Stimulated activated CD8-positive, alpha-beta memory T cell treated with anti-CD3 and anti-CD28 coated beads, Interleukin-7, amount 100 ng/mL, for 1 hour (primary cell): ENCODE measurements at places on chromosomes 4 and X.
A peak's percentile ranks its signal among the peaks of the same experiment; 100 is the strongest.

- no peak for DNase-seq
Observed at GRCh38 chr4:76253511-76253910, 2.0 kb downstream of the FAM47E start.

DNA sequence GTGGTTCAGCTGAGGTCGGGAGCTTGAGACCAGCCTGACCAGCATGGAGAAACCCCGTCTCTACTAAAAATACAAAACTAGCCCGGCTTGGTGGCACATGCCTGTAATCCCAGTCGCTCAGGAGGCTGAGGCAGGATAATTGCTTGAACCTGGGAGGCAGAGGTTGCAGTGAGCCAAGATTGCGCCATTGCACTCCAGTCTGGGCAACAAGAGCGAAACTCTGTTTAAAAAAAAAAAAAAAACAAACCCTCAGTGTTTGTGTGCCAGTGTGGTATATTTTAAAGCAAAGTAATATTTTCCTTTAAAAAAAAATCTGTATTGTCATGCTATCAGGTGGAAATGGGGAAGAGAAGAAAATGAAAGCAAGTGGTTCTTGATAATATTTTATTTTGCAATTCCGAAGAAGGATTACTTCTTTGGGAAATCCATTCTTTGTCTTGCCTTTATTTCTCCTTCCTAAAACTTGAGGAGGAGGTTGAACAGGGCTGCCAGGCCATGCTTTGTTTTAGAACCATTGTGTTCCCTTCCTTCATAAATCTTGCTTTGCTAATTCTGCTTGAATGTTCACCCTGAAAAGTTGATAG is 14.4 kb downstream of the ALG13 start:
- DNase-seq: no peak

DNA sequence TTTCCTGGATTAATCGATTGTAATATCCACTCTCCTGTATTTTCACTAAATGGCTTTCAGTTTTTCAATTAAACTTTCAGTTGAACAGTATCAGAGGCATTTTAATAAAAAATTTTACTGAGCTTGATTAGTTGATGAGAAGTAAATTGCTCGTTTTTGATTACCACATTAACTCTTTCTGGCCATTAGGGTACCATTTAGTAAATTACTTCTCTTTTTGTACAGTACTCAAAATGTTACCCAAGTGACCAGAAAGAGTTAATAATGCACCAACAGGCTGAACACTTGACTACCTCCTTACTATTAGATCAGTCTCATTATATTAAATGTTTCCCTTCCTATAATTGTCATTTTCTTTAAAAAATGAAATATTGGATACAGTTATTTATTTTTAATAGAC is 289.2 kb downstream of the TENM3 start:
- DNase-seq: no peak

DNA sequence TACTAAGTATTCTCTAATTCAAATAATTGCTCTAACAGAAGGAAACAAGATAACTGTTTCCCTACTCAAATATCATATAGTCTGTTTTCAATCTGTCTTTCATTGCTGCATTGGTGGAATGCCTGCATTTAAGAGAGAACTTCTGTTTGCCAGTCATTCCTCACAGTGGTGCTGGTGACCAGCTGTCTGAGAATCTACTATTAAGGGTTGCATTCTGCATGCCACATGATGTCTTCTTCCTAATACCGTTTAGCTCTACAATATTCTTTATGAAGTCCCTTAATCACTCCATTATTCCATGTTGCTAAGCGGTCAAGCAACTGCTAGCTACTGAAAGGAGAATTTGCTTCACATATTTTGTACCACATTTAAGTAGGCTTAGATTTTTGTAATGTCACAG is 167.1 kb upstream of the CENPE start:
- DNase-seq: no peak

DNA sequence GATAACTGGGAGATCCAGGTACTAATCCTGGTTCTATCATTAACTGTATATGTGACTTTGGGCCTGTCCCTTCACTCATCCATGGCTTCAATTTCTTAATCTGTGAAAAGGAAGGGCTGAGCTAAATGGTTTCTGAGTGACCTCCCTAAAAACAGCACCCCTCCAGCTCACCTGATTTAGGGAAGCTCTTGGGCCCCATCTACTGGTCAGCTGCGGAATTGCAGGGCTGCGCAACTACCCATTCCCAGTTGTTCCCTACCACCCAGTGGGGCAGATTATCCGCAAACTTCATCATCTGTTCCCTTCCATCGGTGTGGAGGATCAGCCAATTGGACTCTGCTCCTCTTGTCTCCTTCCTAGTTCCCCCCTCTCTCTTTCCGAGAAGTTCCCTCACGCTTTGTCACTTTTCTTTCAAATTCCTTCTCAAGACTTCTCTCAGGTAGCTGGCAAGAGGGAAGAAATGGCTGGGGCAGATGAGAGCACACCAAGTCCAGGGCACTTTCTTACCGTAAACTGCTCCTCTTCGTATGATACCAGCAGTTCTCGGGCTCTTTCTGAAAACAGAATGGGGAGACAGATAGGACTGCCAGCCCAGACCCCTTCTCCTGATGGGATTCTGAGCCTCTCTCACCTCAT is 5.8 kb downstream of the LAS1L start:
- peak; percentile 16 for DNase-seq

GRCh38 chr4:76953956-76954355 is 4.4 kb downstream of the SEPTIN11 start:
- DNase-seq: no peak

DNA sequence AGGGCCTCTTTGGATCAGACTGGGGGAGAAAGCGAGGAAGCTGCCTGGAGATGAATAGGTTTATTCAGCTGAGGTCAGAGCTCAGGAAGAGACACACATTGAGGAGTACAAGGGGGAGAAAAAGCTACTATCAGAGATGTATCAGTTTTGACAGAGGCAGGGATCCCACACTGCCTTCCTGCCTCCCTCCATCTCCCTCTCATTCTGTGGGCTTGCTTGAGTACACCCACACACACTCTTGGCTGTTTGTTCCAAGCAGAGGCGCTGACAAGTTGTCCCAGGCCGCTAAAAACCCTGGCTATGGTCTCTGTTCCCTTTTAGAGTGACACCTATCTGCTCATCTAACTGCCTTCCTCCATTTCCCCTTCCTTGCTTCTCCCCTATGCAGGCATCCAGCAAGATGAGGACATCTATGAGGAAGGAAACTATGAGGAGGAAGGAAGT is 5.2 kb downstream of the TSPYL2 start:
- DNase-seq: no peak

DNA sequence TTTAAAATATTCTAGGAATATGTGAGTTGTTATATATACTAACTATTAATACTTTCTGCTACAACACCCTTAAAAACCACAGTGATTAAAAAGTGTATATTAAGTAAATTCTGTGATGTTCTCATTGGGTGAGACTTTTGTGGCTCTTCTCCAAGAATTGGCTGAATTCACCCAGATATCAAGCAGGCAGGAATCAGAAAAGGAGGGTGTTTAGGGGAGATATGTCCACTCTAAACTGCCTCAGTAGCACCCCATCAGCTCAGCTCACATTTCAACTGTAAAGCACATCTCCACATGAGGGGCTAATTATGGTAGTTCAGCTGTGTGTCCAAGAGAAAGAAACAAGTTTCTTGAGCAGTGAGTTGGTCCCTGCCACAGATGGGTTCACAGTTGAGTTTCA is 165.0 kb downstream of the GALNTL6 start:
- DNase-seq: no peak

GRCh38 chrX:63466690-63467089 is 115.6 kb upstream of the SPIN4 start:
- DNase-seq: no peak

GRCh38 chrX:150663073-150663472 is 30.1 kb upstream of the MTMR1 start:
- DNase-seq: no peak

DNA sequence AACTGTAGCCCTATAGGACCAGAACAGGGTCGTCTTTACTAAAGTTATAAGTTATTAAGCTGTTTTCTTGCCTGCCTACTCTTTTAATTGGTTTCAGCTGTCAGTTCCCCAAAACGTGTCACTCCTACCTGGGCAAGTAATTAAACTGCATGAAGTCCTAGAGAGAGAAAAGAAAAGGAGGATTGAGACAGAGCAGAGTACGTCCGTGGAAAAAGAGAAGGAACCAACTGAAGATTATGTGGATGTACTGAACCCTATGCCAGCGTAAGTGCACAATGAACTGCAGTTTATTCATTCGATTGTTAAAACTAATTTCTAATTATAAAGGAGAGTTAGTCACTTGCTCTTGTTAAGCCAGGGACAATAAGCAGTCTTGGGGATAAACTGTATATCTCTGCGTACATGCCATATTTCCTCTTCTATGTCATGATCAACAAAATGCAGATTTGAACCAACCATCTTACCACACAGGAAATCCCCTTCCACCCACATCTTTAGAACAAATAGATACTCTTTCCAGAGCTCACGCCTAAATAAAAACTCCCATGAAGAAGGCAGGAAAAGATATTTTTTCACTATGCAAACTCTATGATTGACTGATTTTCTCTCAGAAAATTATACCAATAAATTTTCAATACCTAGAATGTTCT is 22.8 kb downstream of the STAP1 start:
- DNase-seq: no peak

DNA sequence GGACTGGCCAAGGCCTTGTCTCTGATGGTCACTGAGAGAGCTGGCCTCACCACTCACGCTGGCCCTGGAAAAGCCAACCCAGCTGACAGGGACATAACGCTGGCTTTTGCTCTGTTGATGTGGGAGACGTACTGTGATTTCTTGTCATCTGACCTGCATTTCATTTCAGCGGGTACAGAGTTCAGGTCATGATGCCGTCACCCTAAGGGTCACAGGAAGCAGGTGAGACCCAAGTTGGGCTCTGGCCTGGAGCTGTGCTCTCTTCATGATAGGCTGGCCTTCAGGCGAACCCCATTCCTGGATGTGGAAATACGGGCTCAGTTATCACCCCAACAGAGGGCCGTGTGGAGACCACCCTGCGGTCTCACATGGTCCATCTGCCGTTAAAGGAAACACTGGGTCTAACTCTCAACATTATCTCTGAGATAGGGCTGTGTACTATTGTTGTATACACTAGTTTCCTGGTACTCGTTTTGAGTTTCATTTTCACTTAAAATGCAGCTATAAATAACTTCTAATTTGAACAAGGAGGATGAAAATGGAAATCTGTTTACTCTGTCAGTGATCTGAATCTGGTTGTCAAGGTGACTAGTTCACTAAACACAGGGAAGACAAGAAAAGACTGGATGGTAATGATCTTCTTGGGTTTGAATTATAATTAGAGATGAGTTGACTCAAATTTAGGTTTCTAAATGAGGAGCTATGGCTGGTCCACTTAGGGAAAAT is 89.1 kb downstream of the TBC1D9 start:
- DNase-seq: no peak

GRCh38 chr4:168637872-168638756 is 141.3 kb downstream of the PALLD start:
- DNase-seq: no peak

DNA sequence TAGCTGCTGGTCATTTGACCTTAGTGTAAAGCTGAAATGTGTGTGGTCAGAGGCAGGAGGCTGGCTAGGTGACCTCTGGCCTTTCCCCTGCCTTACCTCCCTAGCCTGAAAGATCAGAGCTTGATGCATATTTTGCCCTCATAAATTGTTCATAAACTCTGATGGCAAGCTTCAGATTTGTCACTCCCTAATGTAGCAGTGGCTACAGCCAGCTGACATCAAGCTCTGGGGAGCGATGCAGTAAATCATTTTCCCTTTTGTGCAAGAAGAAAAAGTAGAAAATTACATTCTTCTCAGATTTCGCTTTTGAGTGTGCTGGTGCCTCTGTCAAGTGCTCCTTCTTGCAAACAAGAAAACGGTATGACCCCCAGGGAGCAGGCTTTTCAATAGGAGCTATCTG is 87.7 kb upstream of the MAGEA4 start:
- DNase-seq: no peak

DNA sequence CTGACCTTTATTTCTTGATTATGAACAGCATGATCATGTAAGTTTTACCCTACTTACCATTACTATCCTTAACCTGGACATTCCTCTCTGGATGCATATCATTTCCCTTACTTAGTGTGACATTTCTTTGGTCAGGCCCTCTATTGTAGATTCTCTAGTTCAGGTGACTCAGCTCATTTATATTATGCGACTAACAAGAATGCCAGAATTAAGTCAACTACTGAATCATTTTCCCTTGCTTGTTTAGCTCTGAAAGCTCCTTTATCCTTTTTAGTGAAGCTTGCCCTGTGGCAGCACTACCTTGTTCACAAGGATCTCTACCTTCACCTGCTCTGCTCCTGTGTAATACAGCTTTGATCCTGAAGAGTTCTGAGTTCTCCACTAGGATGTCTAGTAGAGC is 15.1 kb upstream of the UGT2B17 start:
- no peak for DNase-seq

GRCh38 chr4:1414831-1415680 is 8.8 kb upstream of the NKX1-1 start:
- no peak for DNase-seq

DNA sequence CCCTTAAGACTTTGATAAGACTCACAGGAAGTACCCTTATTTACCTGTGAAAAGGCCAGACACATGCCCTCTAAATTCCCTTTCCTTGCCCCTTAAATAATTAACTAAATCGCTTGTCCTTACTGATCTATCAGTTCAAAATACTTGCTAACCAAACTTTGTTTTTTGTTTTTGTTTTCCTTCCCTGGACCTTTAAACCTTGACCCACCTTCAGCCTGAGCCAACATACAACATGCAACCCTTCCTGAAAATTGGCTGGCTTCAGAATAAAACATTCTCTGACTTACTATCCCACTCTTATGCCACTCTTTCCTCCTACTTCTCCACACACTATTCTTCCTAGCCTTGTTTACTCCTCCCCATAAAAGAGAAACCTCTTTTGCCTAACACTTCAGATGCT is 448.1 kb upstream of the TRAM1L1 start:
- no peak for DNase-seq

- DNase-seq: no peak
Observed at GRCh38 chr4:40367451-40367850, 32.3 kb downstream of the CHRNA9 start.

GRCh38 chrX:9352243-9352642 is 112.6 kb upstream of the TBL1X start:
- no peak for DNase-seq

GRCh38 chrX:131729295-131729694 is 185.4 kb downstream of the OR13H1 start:
- no peak for DNase-seq

- DNase-seq: no peak
Observed at GRCh38 chr4:5845035-5845905, 47.6 kb downstream of the CRMP1 start.

GRCh38 chrX:107484002-107484726 is 34.7 kb downstream of the FRMPD3 start:
- DNase-seq: no peak

DNA sequence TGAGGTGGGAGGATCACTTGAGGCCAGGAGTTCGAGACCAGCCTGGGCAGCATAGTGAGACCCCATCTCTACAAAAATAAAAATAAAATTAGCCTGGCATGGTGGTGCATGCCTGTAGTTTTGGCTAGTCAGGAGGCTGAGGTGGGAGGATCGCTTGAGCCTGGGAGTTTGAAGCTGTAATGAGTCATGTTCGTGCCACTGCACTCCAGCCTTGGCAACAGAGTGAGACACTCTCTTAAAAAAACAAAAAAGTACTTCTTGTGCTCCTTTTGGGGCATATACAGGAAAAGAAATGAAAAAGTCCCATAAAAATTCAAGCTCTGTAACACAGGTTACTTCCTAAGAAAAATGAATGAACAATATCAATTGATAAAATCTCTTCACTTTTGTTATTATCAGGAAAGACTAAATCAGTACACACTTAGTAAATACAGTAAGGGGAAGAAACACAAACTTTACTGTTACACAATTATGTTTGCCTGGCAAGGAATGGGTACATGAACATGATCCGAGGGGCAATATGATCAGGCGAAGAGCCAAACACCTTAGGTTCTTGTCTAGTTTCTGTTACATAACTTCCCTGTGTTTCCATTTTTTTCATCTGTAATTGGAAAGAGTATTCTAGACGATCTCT is 46.9 kb downstream of the CCDC158 start:
- DNase-seq: no peak
